ENCODE measurements at places on chromosomes 11 and 22. TPM values are rescaled to one million over a fixed set of nuclear protein-coding genes. Genes with fewer than 3 reads are reported as not detected.

BTG4 gene
- total RNA-seq: not detected

GRCh38 chr11:131465746-131466145, 95.3 kb downstream of the NTM start:
- DNase-seq: no peak

DNA sequence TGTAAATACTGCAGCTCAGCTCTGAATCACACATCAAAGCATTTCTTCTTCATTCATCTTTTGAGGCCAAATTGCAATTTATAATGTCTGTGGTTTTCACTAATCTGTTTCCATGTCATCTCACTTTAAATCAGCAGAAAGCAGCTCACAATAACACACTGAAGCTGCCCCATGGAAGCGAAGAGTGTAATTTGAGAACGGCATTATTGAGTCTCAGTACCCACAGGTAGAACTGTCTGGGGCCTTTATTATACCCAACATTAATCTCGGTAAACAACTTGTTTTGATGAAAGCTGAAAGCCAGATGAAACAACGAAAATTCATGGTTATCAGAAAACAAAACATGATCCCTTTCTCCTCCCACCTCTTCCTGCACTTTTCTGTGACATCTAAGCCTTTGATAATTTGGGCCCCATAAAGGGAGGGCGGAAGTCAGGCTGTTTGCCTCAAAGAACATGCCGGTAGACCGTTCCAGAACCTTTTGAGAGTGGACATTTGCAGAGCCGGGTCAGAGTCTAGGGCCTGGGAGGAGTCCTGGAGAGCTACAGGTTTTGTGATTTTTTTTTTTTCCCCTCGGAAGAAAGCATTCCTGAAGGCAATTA, 68.2 kb upstream of the SESN3 start:
- DNase-seq: no peak

- DNase-seq: no peak
Measured at GRCh38 chr11:122365610-122366360, 249.8 kb upstream of the BLID start.

F2 gene
- total RNA-seq: not detected

GRCh38 chr11:61010466-61011228, 39.2 kb downstream of the CD6 start:
- no peak for DNase-seq

OR4C13 gene
- not detected for total RNA-seq

ADAMTS8 gene
- total RNA-seq: 0.42 TPM

Data from mesenteric fat pad (tissue), 1 donor.